CD8-positive, alpha-beta memory T cell (primary cell): ENCODE measurements at places on chromosomes 2 and 18. TPM values are rescaled to one million over a fixed set of nuclear protein-coding genes. Genes with fewer than 3 reads are reported as not detected.
A peak's percentile ranks its signal among the peaks of the same experiment; 100 is the strongest.

C1QL2 gene
- polyA plus RNA-seq = not detected

B4GALT6 gene
- 0.18 TPM for polyA plus RNA-seq

RBKS gene
- polyA plus RNA-seq = 4.7 TPM

ABCG8 gene
- polyA plus RNA-seq = not detected

SP3 gene
- polyA plus RNA-seq = 61.0 TPM

C2orf78 gene
- polyA plus RNA-seq = not detected

SLC14A1 gene
- polyA plus RNA-seq = 3.8 TPM

CFC1 gene
- polyA plus RNA-seq = not detected

EML6 gene
- polyA plus RNA-seq = 0.05 TPM

ESPNL gene
- not detected for polyA plus RNA-seq

KIF1A gene
- polyA plus RNA-seq = not detected

DNA sequence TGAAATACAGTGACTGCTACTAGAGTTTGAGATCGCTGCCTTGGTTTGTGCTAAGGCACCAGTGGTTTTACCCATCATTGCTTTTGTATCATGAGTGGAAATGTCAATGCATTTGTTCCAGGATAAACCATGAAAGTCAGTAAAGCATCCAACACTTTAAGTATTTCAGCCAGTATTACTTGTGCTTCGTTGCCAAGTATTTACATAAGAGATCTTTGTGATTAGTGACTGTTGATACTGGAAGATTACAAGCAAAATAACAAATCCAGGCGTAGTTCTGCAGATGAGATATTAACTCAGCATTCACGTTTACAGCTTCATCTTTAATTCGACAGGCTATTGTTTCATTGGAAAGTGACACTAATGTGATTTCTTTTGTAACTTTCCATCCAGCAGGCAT lies 90.3 kb upstream of the B3GNT7 start:
- DNase-seq = no peak

DNA sequence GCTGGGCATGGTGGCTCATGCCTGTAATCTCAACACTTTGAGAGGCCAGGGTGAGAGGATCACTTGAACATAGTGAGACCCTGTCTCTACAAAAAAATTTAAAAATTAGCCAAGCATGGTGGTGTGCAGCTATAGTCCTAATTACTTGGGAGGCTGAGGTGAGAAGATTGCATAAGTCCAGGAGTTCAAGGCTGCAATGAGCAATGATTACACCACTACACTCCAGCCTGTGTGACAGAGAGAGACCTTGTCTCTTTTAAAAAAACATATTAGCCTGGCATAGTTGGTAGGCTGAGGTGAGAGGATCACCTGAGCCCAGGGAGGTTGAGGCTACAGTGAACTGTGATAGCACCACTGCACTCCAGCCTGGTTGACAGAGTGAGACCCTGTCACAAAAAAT lies 13.7 kb downstream of the TRAPPC8 start:
- DNase-seq = no peak

DNA sequence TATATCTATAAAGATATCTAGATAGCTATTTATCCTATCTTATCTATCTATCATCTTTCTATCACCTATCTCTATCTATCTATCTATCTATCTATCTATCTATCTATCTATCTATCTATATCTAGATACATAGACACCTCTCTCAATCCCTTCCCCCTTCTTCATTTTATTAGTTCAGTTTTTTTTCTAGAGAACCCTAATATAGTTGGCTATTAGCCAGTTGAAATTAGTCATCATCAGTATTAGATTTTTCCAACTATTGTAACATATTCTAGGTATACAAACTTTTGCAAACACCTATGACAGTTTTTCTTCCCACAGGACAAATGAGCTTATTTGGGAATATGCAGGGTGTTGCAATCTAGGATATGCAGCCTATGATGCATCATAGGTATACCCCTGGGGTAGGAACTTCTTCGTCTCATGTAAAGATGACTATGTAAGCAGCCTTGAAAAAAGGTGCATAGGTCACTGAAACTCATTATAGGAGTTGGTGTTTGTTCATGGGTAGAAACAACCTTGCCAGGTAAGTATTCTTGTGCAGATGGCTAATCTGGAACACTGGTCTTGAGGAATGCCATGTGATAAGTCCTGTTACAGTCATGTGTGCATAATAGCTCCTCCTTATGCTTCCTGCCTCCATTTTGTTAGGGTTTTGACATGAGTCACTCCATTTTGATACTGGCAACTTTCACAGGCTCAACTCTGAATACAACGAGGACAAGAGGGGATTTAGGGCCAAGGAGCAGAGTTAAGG lies 160.7 kb upstream of the ZSWIM2 start:
- DNase-seq = no peak

GRCh38 chr2:40734797-40735196 lies 282.9 kb upstream of the SLC8A1 start:
- DNase-seq = no peak

- no peak for DNase-seq
Measured at GRCh38 chr2:233141901-233142300, 81.8 kb downstream of the INPP5D start.

DNA sequence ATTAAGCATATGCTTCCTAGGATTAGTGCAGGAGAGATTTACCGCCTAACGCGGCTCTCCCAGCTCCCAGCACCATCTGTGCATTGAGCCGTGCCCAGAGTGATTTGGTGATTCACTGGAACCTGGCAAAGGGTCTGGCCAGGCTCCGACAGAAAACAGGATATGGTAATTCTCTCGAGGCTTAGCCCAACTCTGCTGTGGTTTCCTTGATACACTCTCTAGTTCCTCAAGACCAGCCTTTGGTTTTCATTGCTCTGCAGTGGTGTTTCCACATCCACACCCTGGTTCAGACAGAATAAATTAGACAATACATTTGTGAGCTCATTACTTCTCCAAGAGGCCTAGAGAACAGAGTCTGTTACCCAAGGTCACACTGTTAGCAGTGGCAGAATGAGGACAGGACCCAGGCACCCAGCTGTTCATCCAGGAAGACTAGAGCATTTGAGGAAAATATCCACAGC lies 23.0 kb upstream of the SMAD2 start:
- DNase-seq = peak; percentile 46

GRCh38 chr18:46675112-46675511 lies 18.1 kb upstream of the LOXHD1 start:
- no peak for DNase-seq

DNA sequence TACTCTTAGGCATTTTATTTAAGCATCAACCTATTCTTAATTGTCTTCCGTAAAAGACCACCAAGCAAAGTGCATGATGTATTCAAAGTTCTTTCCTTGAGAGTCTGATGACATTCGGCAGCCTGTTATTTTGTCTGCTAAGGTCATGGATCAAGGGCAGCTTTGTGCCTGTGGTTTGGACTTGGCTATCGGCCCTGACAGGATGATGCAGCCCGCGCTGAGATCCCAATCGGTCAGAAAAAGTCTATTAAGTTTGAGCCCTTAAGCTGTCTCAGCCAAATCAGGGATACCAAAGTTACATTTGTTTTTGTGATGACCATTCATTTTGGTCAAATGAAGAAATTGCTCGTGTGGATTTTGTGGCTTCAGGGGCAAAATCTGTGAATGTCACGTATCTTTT lies 718.9 kb upstream of the FANCL start:
- DNase-seq = no peak

DNA sequence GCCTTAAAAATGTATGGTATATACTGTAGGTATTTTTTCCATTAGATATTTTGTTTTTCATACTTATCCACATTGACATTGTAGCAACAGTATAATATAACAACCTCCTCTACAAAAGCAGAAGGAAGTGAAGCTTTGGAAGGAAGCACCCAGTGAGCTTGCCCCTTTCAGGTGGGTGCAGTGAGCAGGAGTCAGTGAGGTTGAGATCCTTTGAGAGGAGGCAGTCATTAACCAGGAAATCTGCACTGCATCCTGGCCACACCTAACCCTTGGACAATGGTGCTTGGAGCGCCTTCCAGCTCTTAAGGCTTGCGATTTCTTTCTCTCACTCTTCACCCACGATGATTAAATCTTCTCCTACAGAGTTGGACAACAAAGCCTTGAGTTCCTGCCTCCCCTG lies 13.9 kb downstream of the IL37 start:
- no peak for DNase-seq

- DNase-seq = no peak
Measured at GRCh38 chr2:3581367-3582262, 6.6 kb downstream of the RPS7 start.

DNA sequence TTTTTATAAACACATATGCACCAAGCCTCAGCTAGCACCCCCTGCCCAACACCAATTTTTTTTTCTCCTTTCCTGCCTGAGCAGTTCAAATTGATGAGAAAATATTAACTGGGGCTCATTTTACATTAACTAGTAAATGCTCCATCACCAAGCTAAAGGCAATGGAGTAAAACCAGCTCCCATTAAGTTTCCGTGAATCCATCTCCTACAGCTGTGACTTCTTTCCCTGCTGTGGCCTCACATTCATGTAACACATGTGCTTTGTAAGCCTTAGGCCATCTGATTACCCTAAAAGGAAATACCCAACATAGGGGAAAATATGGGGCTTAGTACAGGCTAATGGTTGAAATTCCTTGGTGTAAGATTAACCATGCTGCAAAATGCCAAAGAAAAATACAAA lies 60.8 kb downstream of the DNER start:
- no peak for DNase-seq

GRCh38 chr18:61992285-61992684 lies 99.5 kb upstream of the RNF152 start:
- no peak for DNase-seq

DNA sequence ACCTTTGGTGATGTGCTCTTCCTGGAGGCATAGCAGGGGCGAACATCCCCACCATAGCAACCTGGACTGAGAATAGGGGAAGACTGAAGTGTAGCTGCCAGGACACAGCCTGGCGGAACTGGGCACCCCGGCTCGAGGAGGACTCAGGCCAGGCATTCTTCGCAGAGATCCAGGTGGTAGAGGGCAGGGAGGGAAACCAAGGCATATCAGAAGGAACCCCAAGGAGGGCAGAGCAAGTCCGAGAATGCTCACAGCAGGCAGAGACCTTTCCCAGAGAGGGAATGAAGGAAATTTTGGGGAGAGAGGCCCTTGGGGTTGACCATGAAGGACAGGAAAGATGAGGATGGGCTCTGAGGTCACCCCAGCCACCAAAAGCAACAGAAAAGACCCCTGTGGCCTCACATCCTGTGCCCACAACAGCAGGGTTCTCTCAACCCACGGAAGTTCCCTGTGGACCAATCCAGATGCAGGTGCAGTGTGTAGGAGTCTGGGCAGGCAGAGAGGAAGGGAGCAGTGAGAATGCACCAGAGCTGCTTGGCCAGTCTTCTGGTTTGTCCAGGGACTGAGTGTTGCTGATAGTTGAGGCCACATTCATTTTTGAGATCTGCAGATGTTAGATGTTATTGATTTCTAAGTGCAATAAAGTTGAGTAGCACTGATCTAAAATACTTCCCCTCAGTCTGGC lies 136.9 kb downstream of the PXDN start:
- no peak for DNase-seq

DNA sequence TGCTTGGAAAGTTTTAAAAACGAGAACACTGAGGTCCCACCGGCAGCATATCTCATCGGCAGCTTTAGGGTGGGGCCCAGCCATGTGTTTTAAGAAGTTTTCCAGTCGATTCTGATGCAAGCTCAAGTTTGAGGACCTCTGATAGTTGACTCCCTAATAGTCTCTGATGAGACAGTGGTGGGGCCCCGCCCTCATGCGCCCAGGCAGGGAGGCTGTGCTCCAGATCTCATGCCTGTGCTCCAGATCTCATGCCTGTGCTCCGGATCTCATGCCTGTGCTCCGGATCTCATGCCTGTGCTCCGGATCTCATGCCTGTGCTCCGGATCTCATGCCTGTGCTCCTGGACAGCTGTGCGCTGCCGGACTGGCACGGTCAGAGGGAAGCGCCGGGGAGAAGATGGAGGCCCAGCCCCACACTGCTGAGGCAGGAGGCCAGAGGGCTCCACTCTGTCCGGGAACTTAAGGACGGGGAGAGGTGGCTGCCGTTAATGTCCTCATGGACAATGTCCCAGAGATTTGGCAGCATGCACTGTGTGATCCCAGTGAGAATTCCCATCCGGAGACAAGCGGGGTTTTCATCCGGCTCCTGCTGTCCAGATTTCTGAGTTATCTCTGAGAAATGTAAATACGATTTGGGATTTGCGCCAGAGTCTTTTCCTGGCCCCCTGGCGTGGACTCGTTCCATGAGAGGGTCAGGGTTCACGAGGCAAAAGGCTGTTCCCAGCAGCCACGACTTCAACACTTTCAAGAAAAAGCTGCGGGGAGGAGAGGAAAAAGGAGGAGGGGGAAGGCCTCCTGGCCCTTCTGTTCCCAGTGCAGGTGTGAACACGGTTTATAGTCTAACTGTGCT lies 9.4 kb upstream of the COLEC11 start:
- no peak for DNase-seq

DNA sequence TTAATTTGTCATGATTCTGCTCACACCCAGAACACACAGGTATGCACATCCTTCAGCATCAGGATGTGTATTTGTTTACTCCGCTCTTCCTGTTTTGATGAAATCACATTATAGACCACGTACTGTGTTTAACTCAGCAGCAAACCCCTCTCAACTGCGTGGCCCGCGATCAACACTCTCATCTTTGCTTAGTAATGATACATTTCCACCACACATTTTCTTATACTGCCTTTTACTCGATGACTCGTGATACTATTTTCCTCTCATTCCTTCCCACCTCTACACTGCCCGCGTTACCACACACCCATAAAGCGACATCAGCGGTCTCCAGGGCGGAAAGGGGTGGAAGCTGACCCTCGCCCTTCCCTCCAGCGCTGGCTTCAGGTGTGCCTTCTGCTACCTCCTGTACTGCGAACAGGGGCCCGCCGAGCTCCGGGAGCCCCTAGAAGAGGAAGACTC lies 1.3 kb downstream of the NETO1 start:
- DNase-seq = no peak

DNA sequence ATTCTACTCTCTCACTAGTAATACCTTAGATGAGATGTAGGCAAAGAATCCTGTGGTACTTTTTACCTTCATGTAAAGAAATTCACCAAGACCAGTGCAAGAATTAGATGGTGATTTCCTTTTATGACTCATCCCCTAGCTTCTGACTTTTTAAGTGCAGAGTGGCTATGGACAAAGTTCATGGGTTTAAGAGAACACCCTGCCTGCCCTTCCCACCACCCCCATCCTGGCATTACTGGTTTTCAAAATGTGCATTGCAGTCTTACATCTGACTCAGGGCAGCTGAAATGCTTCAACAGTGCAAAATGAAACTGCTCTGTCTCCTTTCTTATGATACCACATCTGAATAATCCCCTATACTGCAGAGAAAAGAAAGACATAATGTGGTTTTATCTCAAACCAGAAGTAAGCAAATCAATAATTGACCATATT lies 22.6 kb downstream of the MAIP1 start:
- DNase-seq = no peak
